ENCODE measurements at places on chromosomes 5 and 9. TPM values are rescaled to one million over a fixed set of nuclear protein-coding genes. Genes with fewer than 3 reads are reported as not detected.

DNA sequence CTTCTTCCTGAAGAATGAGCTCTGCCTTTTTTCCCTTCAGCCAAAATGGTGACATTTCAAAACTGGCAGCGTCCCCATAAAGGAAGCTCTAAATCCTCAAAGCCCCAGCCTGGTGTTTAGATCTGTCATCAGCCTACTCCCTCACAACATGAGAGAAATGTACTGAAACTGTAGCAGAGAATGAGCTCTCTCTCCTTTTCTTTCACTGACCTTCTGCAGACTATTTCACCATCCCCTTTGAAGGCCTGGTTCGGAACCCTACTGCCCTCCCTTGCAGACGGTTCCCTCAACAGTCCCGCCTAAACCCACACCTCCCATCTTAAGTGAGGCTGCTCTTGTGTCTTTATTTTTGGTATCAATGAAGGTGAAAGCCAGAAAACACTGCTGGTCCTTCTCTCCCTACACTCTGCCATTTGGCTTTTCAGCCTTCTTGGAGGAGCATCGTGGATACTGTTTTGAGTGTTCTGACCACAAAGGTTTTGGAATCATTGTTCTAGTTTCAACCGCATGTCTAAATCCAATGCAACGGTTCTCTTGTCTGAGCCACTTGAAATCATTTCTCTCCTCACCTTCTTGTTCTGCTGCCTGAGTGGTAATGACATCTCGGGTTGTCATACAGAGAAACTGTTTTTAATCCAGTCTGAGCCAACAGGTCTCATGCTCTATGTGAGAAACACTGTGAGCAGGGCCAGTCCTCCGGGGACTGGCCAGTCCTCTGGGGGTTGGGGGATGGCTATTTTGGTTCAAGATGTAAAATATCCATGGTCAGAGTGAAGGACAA is 39.0 kb downstream of the ITK start:
- no peak for DNase-seq

GRCh38 chr9:11092974-11093373 is 480.2 kb upstream of the PTPRD start:
- DNase-seq: no peak

DNA sequence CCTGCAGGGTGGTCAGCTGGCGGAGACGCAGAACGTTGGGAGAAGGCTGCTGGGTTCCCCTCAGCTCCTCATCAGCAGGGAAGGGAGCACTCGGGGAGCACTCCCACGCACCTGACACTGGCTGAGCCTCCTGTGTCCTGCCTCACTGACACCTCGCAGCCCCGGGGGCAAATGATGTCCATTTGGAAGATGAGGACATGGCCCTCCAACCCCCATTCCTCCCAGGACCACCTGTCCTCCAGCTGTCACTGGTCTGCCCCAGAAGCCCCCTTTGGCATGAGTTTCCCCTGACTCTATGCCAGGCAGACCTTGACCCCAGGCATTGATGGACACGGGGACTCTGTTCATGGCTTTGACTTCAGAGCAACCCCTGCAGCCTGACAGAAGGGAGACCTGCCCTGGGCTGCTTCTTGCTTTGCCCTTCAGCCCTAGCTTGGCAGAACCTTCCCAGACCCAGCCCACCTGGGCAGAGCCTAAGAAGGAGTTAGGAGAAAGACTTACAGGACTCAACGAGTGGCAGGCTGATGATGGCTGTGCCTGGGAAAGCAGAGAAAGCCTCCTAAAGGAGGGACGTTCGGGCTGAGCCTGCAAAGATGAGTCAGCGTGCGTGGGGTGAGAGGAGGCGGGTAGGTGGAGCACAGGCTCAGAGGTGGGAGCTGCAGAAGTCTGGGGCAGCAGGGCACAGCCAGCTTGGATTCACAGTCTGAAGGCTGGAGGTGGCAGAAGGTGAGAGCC is 90.6 kb downstream of the LMX1B start:
- DNase-seq: peak; percentile 61

GRCh38 chr9:137265496-137266161 is 10.5 kb downstream of the NELFB start:
- no peak for DNase-seq

GRCh38 chr9:95496687-95497086 is 20.1 kb downstream of the PTCH1 start:
- DNase-seq: no peak

CCL21 gene
- not detected for total RNA-seq

All from hematopoietic multipotent progenitor cell (in vitro differentiated cells).